ENCODE measurements at places on chromosomes 4 and X.

- no peak for DNase-seq
These were observed 132.4 kb downstream of the HHIP start for GRCh38 chr4:144778364-144778763.

DNA sequence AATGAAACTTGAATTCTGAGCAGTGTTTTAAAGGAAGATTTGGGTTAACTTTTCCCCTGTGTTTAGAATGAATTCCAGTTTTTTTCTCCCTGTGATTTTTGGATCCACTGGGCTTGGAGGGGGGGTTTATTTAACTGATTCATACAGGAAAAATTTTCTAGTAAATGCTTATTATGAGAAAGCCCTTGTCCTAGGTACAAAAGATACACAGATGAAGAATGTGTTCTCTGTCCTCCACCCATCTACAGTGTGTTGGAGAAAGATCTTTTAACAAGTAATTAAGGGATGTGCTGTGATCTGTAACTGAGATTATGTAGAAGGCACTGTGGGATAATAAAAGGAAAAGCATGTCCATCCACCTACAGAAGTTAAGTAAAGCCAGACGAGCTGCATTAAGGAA, 103.9 kb downstream of the STIM2 start:
- DNase-seq = no peak

- DNase-seq = no peak
These were observed 663.4 kb upstream of the LCORL start for GRCh38 chr4:18684932-18685331.

GRCh38 chr4:70671091-70671490, 4.8 kb upstream of the JCHAIN start:
- DNase-seq = no peak

DNA sequence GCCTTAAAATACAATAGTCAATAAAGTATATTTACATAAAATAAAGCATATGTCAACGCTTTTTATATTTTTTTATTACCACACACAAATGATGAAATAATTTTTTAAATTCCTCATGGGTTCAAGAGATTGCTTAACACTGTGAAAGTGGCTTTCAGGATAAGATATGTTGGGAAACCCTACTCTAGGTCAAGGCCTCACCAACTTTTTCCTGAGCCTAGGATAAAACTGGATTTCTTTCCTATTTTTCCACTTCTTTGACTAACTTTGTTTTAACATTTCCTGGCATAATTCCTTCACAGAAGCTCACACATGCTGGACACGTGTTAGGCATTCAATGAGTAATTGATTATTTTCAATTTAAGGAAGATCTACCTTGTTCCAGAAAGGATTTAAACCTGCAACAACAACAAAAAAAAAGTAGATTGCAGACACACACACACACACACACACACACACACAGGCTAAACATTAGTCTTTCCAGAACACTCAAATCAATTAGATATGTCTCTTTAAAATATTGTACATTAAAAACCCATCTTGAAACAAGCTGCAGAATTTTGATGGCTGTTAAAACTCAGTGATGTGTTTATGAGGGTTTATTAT, 9.1 kb downstream of the KLB start:
- no peak for DNase-seq

DNA sequence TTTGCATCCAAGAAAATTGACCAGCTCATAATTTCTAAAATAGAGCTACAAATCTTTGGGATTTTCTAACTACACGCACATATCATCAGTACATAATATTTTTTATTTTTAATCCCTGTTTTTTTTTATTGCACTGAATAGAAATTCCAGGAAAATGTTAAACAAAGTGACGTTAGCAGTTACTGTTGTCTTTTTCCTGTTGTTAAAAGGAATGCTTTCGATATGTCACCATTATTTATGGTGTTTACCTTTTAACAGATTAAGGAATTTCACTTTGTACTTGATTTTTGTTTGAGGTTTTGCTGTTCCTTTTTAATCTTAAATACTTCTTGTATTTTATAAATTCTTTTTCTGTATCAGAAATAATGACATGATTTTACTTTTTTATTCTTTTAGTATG, 89.7 kb downstream of the TMEM144 start:
- no peak for DNase-seq
